LHCN-M2 (cell line): ENCODE measurements at places on chromosomes 4 and X. TPM values are rescaled to one million over a fixed set of nuclear protein-coding genes. Genes with fewer than 3 reads are reported as not detected.

Gene NAP1L5
- 14.4 and 16.8 TPM in 2 replicates for total RNA-seq

Gene GPR78
- 0.06 TPM in 1 of 2 replicates, not detected in the other for total RNA-seq

Gene EGF
- 0.86 and 2.6 TPM in 2 replicates for total RNA-seq

Gene SPIN2A
- 0.06 and 0.17 TPM in 2 replicates for total RNA-seq

- DNase-seq = no peak
Measured at GRCh38 chr4:180086480-180087190, 2156.6 kb upstream of the TENM3 start.

DNA sequence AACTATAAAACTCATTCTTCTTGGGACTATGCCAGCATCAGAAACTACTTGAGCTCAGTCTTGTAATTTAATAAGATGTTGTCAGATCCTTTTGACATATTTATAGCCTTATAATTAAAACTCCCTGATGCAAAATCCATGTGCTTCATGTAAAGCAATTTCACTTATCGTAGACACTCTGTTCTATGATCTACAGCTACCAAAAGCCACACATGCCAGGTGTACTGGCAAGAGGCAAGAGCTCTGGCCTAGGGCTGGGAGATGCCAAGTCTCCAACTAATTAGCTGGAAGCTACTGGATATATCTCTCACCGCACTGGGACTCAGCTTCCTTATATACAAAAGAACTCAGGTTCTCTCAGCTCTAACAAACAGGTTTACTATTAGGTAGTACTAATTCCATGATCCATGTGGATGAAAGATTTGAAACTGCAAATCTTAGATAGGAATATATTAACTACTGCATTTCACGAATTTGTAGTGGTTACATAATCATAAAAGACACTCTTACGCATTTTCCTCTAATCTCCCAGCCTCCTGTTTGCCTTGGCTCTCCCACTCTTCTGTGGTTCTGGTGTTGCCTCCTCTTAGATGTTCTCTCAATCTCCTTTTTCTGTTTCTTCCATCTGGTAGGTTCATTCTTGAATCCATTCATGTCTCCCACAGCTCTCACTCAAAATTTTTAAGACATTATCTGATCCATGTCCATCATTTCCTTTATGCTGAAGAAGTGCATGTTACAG is 103.0 kb downstream of the HHIP start:
- DNase-seq = no peak

GRCh38 chr4:38396845-38397547 is 267.0 kb upstream of the KLF3 start:
- DNase-seq = no peak

DNA sequence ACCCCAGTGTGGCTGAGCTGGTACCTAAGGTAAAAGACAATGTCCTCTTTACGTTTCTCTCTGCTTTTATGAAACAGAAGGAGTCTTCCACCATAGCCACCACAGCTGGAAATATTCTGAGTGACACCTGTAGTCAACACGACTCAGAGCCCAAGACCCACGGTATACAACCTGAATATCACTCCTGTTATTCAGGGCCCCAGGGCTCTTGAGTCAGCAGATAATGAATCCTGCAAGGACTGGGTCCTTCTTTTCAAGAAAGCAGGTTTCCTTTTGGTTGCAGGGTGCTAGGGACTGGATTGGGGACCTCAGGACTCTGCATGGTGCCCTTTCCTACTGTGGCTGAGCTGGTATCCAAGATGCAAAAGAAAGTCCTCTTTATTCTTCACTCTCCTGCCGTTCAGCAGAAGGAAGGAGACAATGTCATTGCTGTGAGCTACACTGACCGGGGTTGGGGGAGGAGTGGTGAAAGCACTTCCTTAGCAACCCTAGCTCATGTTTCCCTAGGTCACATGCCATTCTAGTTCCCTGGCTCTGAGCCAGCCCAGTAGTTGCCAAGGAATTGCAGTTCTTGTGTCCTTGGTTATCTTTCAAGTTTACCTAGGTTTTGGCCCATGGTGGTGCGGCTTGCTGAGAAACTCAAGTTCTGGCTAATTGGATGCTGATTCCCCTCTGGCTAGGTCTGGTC is 23.7 kb upstream of the UNC5C start:
- DNase-seq = peak; percentile 37

GRCh38 chr4:94412658-94413038 is 39.1 kb upstream of the PDLIM5 start:
- DNase-seq = peak; percentile 81
